Activated T-cell treated with anti-CD3 and anti-CD28 coated beads, Interleukin-2, amount 50 U/mL, for 24 hours (primary cell): ENCODE measurements at places on chromosomes 13 and 19.

- H3K27ac ChIP-seq: peak overlapping the region; percentile 90
- peak; percentile 50 for DNase-seq
- peaks cover 45% of the 10 kb centered on the region for H3K4me1 ChIP-seq
- no peaks in the 10 kb centered on the region for H3K36me3 ChIP-seq
These were observed 350.5 kb downstream of the KCNRG start for GRCh38 chr13:50365408-50366391.

DNA sequence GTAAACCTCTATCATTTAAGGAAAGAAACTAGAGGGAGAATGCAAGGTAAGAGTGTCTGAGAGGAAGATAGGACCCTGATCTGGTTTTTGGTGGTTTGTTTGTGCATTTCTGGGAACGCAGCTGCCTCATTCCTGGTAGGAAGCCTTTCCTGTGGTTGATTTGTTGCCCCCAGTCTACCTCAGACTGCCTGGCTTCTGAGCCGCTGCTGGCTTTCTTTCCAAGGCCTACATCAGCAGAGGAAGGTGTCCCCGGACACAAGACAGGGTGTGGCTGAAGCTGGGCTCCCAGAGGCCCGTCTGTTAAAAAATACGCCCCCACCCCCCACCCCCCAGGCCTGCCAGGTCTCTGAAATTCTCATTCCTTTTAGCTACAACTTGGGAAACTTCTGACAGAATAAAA lies 42.6 kb downstream of the C13orf42 start:
- H3K4me3 ChIP-seq: no peak overlapping the region
- H3K4me1 ChIP-seq: peaks cover 7% of the 10 kb centered on the region
- DNase-seq: no peak
- no peak overlapping the region for H3K27ac ChIP-seq
- no peaks in the 10 kb centered on the region for H3K36me3 ChIP-seq

DNA sequence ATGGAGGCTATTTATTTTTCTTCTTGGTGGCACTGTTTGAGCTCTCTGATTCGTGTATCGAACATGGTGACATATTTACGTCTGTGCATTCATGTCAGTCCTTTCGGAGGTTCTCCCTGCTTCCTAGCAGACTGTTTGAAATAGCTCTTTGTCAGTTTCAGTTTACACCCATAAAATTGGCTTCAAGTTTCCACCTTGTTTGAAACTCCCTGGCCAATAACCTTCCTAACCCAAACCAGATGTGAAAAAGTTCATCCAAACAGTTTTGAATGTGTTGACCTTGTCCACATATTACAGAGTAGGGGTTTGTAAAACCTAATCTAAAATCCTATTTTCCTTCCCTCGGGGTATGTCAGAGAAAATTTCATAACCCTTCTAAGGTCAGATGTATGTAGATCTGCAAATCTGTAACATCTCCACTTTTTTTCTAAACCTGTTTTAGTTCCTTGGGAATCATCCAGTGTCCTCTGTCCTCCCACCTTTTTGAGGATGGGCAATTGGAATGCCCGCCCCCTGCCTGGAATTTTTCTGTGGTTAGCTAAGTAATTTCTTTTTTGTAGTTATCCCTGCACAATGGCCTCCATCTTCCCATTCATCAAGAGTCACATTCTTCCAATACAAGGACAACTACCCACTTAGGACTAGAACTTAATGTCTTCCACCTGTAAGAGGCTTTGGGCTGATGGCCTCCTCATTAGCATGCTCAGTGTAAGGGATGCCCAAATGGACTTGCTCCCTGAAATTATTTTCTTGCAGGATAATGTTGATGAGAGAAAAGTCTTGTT lies 499.8 kb downstream of the GPC6 start:
- no peak overlapping the region for H3K4me3 ChIP-seq
- no peaks in the 10 kb centered on the region for H3K36me3 ChIP-seq
- no peak for DNase-seq
- H3K27ac ChIP-seq: no peak overlapping the region
- peaks cover 9% of the 10 kb centered on the region for H3K27me3 ChIP-seq

- no peaks in the 10 kb centered on the region for H3K27me3 ChIP-seq
- H3K36me3 ChIP-seq: peaks cover 89% of the 10 kb centered on the region
- H3K27ac ChIP-seq: peak overlapping the region; percentile 90
- H3K4me1 ChIP-seq: peaks cover 64% of the 10 kb centered on the region
These were observed 5.3 kb downstream of the POLR2E start for GRCh38 chr19:1089891-1090290.

- no peak for DNase-seq
- H3K36me3 ChIP-seq: no peaks in the 10 kb centered on the region
- no peak overlapping the region for H3K4me3 ChIP-seq
- no peaks in the 10 kb centered on the region for H3K4me1 ChIP-seq
- H3K27ac ChIP-seq: no peak overlapping the region
These were observed 15.6 kb downstream of the PABPC3 start for GRCh38 chr13:25111585-25111956.

DNA sequence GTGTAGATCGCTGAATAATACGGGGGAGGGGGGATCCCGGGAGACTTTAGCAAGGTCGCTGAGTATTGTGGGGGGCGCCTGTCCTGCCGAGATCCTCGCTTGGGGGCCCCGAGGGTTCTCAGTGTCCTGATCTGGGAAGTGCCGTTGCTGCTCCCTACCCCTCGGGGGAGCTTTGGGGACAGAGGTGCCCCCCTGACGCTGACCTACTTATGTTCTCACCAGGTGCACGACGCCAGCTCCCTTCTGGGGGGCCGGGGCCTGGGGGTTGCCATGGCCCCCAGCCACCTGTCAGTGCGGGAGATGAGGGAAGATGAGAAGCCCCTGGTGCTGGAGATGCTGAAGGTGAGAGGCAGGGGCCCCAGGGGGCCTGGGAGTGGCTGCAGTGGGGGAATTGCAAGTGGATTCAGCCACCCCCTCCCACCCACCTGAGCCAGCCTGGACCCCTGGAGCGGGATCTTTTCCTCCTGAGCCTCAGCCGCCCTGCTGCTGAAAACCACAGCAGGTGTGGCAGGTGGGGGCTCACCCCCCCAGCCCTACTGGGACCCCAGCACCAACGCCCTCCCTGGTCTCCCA lies 537 bp downstream of the NAT14 start:
- peaks cover 18% of the 10 kb centered on the region for H3K36me3 ChIP-seq
- peak overlapping the region; percentile 87 for H3K27ac ChIP-seq
- H3K27me3 ChIP-seq: no peaks in the 10 kb centered on the region
- DNase-seq: no peak
- peak overlapping the region; percentile 80 for H3K4me3 ChIP-seq

- no peak overlapping the region for H3K27ac ChIP-seq
- H3K27me3 ChIP-seq: no peaks in the 10 kb centered on the region
- no peak overlapping the region for H3K4me3 ChIP-seq
- H3K36me3 ChIP-seq: peaks cover 80% of the 10 kb centered on the region
- DNase-seq: peak; percentile 28
These were observed 26.1 kb downstream of the PPP5C start for GRCh38 chr19:46372901-46373490.

DNA sequence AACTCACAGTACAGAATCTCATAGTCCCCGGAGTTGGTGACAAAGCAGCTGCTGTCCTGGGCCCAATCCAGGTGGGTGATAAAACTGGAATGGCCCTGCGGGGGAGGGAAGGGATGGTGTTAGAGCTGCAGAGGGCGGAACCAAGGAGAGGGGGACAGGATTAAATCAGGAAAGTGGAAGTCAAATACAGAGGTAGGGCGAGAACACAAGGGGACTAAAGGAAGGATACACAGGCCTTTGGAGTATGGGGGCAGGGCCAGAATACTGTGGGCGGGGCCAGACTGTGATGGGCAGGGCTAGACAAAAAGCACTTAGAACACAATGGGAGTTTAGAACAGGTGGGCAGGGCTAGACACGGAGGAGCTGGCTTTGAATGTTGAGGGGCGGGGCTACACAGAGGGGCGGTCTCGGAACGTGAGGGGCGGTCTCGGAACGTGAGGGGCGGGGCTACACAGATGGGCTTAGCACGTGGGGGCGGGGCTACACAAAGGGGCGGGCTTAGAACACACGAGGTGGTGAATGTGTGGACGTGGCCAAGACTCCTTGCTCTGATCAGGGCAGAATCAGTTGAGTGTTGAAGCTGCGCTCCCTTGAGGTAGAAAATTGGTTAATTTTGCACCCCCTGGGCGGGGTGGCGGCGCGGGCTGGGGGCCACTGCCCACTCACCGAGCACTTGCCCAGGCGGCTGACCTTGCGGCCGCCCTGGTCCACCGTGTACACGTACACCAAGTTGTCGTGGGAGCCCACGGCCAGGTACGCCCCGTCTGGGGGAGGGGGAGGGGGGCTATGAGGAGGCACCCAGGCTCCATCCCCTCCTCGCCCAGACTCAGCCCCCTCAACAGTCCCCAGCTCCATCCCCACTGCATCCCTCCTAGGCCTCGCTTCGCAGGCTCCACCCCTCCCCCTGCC lies 14.0 kb upstream of the GPR4 start:
- H3K4me1 ChIP-seq: peaks cover 27% of the 10 kb centered on the region
- H3K4me3 ChIP-seq: no peak overlapping the region
- H3K27ac ChIP-seq: peak overlapping the region; percentile 82
- peak; percentile 85 for DNase-seq
- H3K36me3 ChIP-seq: peaks cover 90% of the 10 kb centered on the region
- no peaks in the 10 kb centered on the region for H3K27me3 ChIP-seq

GRCh38 chr13:111846391-111847159 lies 220.4 kb upstream of the SOX1 start:
- no peak overlapping the region for H3K27ac ChIP-seq
- peaks cover 50% of the 10 kb centered on the region for H3K27me3 ChIP-seq
- H3K36me3 ChIP-seq: no peaks in the 10 kb centered on the region
- H3K4me3 ChIP-seq: no peak overlapping the region
- no peak for DNase-seq
